ENCODE measurements at places on chromosomes 2 and 18. TPM values are rescaled to one million over a fixed set of nuclear protein-coding genes. Genes with fewer than 3 reads are reported as not detected.
A peak's percentile ranks its signal among the peaks of the same experiment; 100 is the strongest.

DNA sequence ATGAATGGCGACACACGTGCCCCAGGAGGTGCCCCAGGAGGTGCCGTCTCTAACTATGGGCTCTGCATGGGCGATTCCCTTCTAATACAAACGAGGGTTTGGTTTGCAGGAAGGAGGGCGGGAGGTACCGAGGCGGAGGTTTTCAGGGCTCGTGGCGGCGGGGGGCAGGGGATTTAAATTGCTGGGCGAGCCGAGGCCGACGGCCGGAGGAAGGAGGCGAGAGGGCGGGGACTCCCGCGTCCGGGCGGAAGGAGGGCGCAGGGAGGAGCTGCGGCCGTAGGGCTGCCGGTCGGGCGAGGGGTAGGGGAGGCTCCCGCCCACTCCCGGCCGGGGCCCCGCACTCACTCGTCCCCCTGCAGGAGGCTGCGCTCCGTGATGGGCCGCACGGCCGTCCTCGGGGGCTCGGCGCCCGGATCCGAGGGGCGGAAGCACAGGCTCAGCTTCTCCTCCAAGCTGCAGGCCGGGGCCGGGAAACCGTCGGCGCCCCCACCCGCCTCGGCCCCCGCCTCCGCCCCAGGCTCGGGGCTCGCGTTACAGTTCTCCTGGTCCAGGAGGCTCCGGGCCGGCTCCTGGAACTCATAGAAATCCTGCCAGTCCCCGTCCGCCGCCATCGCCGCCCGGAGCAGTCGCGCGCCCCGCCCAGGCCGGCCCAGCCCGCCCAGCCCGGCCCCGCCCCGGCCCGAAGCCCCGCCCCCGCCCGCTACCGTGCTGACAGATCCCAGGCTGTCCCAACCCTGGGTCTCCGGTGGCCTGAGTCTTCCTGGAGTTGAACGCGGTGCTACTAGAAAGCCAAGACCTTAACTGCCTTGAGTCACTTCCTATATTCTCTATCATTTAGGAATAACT, at the start of gene FEZ2:
Gene FEZ2 (minus strand): TSS at position 637 of the 846 bp plus-strand sequence. CDS start 26 bp downstream, at position 611.
- no peaks in the 10 kb centered on the region for H3K27me3 ChIP-seq
- peak within 1 kb of the TSS; percentile 94 for H3K4me3 ChIP-seq
- H3K36me3 ChIP-seq, result no peaks in the 10 kb centered on the region
- no peaks in the 10 kb centered on the region for H3K4me1 ChIP-seq
- H3K27ac ChIP-seq, result peak within 1 kb of the TSS; percentile 96

- H3K27ac ChIP-seq, result peak overlapping the region; percentile 91
- DNase-seq, result no peak
- peak overlapping the region; percentile 63 for H3K4me3 ChIP-seq
- no peaks in the 10 kb centered on the region for H3K27me3 ChIP-seq
- no peaks in the 10 kb centered on the region for H3K36me3 ChIP-seq
Observed at GRCh38 chr2:183123959-183124221, 353 bp upstream of the NUP35 start.

- H3K4me1 ChIP-seq, result no peaks in the 10 kb centered on the region
- no peaks in the 10 kb centered on the region for H3K27me3 ChIP-seq
- no peaks in the 10 kb centered on the region for H3K36me3 ChIP-seq
- no peak overlapping the region for H3K4me3 ChIP-seq
- H3K27ac ChIP-seq, result no peak overlapping the region
- no peak for DNase-seq
Observed at GRCh38 chr18:44186001-44186400, 494.7 kb upstream of the SETBP1 start.

- H3K36me3 ChIP-seq, result no peaks in the 10 kb centered on the region
- no peak overlapping the region for H3K4me3 ChIP-seq
- H3K4me1 ChIP-seq, result peaks cover 15% of the 10 kb centered on the region
- H3K27me3 ChIP-seq, result no peaks in the 10 kb centered on the region
Observed at GRCh38 chr2:150480971-150481830, 6.3 kb downstream of the RND3 start.

DNA sequence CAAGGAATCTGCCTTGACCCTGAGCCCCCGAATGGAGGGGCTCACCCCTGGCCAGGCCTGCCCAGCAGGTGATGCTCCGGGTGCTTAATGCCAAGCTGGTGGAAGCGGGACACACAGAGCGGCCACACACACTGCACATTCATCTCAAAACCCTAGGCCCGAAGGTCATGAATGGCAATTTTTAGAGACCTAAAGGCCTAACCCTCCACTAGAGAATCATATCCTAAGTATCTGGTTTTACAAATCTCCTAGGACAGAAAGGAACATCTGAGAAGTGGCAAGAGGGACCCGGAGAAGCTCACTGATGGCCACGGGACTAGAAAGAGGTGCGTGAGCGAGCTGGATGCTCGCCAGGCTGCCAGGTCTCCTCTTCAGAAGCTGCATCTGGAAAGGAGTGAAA, 38.3 kb downstream of the ST3GAL5 start:
- no peak for DNase-seq
- H3K4me3 ChIP-seq, result no peak overlapping the region
- no peaks in the 10 kb centered on the region for H3K27me3 ChIP-seq
- H3K27ac ChIP-seq, result no peak overlapping the region
- no peaks in the 10 kb centered on the region for H3K36me3 ChIP-seq

RESP18 gene
- not detected for total RNA-seq

All from cardiac muscle cell (in vitro differentiated cells and primary cell).